ENCODE measurements at places on chromosomes 4 and X.

DNA sequence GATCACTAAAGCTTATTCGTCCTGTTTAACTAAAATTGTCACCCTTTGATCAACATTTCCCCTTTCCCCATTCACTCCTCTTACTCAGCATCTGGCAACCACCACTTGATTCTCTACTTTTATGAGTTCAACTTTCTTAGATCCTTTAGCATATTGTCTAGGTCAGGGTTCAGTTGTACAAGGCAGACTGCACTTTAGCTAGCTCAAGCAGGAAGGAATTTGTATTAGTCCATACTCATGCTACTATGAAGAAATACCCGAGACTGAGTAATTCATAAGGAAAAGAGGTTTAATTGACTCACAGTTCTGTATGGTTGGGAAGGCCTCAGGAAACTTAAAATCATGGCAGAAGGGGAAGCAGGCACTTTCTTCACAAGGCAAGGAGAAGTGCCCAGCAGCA is 44.3 kb downstream of the TASL start:
- no peak for DNase-seq

- no peak for DNase-seq
Measured at GRCh38 chrX:139949703-139950102, 15.6 kb downstream of the CXorf66 start.

- DNase-seq, result no peak
Measured at GRCh38 chrX:42246814-42247213, 323.5 kb upstream of the CASK start.

DNA sequence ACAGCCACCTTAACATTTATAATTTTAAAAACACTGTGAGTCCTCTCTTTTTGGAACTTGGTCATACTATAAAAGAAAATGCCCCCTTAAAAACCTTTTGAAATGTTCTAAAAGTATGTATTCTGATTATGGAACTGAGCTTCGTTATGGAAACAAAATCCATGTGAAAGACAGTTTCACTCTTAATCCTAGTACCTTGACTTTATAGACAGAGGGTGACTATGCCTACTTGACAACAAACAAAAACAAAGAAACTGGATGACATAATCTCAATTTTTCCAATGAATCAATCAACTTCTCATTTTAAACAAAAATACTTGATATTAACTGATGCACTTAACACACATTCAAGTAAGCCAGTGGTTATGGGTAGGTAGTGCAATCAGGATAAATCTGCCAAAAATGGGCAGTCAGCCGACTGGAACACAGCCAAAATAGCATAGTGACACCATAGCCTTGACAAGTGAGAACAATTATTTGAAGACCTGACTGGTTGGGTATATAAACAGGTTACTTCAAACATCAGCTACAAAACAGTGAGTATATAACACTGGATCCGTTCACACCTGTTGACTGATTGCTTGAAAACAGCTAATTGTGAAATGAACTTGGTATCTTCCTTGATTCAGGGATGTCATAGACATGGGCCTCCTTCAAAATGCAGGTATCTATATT is 265.5 kb downstream of the PPP3CA start:
- DNase-seq, result no peak

- DNase-seq, result no peak
Measured at GRCh38 chr4:89489338-89489771, 181.8 kb upstream of the GPRIN3 start.

GRCh38 chrX:67536564-67536963 is 7.3 kb upstream of the AR start:
- no peak for DNase-seq

DNA sequence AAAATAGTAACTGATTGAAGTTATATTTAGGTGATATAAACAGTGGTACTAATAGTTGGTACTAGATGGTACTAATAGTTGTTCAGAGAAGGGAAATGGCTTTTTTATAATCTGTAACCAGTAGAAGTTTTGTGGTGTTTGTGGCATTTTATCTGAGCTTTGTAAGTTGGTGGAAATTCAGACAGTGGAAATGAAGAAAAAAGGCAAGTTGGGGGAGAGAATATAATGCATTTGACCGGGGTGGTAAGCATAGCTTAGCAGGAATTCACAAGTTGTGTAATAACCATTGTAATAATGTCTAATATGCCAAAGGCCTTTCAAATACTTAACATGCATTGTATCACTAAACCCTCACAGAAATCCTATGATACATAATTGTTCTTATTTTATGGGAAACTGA is 36.3 kb downstream of the DTHD1 start:
- DNase-seq, result no peak

GRCh38 chr4:37008199-37008598 is 236.3 kb upstream of the NWD2 start:
- no peak for DNase-seq

- DNase-seq, result no peak
Measured at GRCh38 chr4:102578819-102579218, 77.7 kb downstream of the NFKB1 start.

- DNase-seq, result no peak
Measured at GRCh38 chr4:180261346-180261745, 1981.9 kb upstream of the TENM3 start.

Measured in GOT3 (cell line).